ENCODE measurements at places on chromosomes 3 and 15. TPM values are rescaled to one million over a fixed set of nuclear protein-coding genes. Genes with fewer than 3 reads are reported as not detected.

WDR72 gene
- total RNA-seq: not detected

PTPRG gene
- 41.6 TPM for total RNA-seq

AGTR1 gene
- not detected for total RNA-seq

CD200 gene
- 3.6 TPM for total RNA-seq

RAD54L2 gene
- 18.5 TPM for total RNA-seq
